H1 (cell line): ENCODE measurements at places on chromosomes 5 and 9. TPM values are rescaled to one million over a fixed set of nuclear protein-coding genes. Genes with fewer than 3 reads are reported as not detected.

- DNase-seq: no peak
Measured at GRCh38 chr5:167208911-167209310, 1082.5 kb upstream of the WWC1 start.

DNA sequence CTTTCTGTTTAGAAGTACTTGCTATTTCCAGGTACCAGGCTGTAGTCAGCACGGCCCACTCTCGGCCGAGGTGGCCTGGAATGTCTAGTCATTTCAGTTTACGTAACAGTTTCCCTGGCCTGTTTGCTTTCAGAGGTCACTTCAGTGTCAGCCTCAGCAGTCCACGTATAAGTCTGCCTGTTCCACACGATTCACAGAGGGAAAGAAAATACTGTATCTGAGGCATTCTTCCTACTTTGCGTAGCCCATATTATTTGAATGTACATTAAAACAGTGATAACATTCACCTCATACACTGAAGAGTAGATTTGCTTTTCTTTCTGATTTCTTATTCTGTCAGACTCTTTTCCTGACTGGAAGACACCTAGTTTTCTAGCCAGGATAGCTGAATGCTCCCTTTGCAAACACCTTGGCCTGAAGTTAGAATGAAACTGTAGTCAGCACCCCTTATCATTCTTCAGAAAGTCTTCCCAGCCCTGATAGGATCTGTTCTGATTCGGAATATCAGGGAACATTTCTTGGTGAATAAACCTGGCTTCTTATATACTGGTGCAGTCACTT lies 140.9 kb downstream of the AOPEP start:
- no peak for DNase-seq

DNA sequence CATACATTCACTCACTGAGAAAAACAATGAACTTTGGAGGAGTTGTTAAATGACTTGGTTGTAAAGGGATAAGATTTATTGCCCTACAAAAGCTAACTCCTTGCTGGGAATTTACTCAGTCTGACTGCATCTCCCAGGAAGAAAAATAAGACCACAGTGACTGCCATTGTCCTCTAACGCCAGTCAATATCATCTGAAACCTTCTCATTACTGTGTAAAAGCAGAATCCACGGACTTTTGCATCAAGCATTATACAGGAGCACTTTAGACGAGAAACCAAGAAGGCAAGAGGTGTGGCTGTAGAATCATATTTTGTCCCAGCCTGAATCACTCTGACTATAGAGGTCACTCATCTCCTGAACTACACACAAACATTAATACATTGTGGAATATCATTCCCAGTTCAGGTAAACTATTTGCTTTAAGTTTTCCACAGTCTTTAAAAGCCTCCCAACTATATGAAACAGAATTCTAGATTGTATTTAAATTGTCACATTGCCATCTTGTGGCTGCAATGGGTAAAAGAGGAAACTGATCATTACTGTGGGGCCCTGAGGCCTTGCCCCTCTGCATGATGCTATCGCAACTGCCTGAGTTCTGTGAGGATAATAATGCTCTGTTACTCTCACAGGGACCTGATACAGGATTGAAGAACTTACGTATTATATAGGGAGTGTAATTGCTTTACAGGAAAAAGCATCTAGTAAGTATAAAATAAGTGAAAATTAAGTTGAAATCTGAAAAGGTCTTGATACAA lies 142.9 kb downstream of the SLCO4C1 start:
- no peak for DNase-seq

GRCh38 chr5:134022333-134022732 lies 17.6 kb upstream of the VDAC1 start:
- DNase-seq: no peak

DNA sequence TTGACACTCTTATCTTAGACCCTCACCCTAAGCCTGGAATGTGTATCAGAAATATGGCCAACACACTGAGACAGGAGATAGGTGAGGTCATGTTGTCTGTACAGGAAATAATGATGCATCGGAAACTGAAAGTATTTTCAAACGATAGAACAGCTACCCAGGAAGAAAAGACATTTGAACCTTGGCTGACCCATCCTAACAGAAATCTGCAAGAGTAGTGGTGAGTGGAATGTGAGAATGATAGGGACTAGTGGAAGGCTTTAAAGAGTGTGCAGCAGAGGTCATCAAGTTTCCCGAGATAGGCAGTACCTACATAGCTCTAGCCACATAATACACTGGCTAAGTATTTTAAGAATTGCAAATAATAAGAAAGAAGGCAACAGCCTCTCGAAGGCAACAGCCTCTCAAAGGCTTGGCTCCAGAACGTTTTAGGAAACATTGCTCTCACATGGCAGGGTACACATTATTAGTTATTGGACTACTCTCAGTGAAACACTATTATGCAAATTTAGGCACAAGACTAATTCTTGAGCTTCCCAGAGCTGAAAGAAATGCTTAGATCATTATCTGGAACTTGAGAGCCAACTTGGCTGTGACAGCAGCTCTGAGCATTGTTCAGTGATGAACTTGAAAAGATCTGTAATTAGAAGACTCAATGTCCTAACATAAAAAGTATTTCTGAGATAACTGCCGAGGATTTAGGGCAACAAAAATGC lies 133.1 kb upstream of the FBXL7 start:
- no peak for DNase-seq

DNA sequence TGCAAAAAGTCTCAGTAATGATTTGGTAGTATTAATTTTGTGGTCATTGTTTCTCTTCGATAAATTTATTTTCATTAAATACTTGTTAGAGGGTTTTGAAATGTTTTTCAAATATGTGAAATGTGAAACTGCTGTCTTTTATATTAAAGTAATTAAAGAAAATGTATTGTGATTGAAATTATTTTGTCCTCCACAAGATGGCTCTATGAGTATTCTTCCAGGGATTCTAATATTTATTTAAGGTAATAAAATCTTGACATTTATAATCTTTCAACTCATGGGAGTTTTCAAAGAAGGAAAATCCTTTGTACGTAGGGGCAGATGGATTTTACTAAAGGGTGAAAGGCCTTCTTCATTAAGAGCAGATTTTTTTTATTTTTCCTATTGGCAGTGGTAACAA lies 19.3 kb downstream of the ISOC1 start:
- DNase-seq: no peak

DNA sequence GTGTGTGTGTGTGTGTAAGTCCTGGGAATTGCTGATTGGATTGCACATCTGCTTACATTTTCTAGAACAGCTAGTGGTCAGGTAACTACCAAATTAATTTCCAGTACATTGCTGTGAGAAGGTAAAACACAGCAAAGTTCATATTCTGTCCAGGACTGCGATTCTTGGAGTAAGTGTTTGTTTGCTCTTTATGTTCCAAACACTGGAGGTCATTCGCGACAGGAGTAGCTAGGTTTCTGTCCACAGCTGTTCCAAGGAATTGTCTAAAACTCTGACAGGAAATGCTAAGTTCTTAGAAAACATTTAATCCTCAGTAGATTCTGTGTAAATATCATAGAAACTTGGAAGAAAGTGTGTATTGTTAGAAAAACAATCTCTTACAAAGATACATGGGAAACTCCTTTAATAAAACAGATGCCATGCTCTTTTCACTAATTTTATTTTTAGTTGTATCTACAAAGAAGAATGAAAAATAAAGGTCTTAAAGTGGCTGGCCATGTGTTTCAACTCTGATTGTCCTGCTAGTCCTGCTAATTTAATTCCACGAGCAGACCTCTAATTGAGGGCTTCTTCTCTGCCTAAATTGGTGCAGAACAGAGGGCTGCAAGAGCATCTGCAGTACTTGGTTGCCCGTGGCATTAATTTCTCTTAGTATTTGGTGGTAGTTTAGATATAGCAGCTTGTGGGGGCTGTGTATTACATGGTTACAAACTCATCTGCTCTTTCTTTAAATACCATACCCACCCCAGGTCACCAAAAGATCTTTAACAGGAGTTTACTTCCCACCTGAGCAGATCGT lies 464.5 kb downstream of the RASEF start:
- no peak for DNase-seq

GRCh38 chr9:16540743-16541613 lies 329.5 kb downstream of the BNC2 start:
- DNase-seq: no peak

- DNase-seq: no peak
Measured at GRCh38 chr5:139702548-139702947, 54.4 kb downstream of the CXXC5 start.

DNA sequence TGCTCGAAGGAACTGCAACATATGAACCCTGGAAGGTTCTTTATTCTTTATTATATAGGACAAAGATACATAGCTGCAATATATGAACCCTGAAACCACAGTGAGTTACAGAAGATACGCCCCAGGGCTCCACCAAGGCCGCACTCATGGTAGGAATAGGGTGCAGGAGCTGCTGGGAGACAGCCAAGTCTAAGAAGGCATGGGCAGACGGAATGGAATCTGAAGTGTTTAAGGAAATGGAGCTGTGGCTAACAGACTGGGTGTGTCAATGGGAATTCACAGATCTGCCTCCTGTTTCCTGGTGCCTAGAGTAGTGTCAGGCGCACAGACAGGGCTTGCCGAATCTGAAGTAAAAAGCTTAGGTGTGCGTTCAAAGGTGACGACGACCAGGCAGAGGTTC lies 286.4 kb downstream of the DENND1A start:
- no peak for DNase-seq

DNA sequence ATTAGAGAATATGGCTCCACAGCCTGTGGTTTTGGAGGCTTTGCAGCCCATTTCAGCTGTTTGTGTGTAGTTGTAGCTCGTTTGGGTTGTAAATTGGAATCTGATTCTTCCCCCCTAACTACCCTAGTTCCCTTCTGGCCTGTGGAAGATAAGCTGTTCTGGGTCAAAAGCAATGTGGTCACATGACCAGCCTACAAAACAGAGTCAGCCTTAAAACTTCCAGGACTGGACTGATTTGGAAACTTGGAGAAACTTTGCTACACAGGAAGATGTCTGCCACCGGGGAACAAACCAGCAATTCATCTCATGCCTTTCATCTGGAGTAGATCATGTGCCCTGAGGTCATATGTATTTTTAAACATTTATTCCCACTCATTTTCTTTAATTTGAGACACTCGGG lies 83.8 kb downstream of the DAPK1 start:
- DNase-seq: no peak

DNA sequence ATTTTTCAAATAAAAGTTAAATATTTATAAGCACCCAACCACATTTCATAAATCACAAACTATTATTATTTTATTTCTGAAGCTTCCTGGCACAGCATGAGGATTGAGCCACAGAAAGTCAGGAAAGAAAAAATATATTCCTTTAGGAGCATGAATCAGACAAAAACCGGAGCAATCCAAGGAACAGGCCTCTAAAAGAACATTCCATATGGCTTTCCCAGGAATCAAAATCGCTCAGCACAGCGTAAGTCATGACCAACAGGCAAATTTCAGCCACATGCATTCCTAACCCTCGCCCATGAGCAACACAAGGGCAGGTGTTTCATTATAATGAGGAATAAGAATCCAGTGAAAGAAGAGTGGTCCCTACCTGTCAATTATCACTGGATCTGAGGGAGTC lies 26.7 kb downstream of the EBF1 start:
- no peak for DNase-seq

GRCh38 chr9:110125207-110125751 lies 82.7 kb downstream of the C9orf152 start:
- DNase-seq: peak; percentile 69

DNA sequence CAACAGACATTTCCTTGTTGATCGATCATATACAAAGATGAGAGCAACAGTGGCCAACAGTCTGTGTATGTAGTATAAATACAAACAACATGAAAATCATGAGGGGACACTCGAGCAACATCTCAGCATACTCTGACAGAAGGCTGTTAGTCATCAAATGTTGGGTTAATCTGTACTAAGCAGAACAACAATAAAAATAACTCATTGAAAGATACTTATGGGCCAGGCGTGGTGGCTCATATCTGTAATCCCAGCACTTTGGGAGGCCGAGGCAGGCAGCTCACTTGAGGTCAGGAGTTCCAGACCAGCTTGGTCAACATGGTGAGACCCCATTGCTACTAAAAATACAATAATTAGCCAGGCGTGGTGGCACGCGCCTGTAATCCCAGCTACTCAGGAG lies 67.3 kb downstream of the SCAI start:
- no peak for DNase-seq

DNA sequence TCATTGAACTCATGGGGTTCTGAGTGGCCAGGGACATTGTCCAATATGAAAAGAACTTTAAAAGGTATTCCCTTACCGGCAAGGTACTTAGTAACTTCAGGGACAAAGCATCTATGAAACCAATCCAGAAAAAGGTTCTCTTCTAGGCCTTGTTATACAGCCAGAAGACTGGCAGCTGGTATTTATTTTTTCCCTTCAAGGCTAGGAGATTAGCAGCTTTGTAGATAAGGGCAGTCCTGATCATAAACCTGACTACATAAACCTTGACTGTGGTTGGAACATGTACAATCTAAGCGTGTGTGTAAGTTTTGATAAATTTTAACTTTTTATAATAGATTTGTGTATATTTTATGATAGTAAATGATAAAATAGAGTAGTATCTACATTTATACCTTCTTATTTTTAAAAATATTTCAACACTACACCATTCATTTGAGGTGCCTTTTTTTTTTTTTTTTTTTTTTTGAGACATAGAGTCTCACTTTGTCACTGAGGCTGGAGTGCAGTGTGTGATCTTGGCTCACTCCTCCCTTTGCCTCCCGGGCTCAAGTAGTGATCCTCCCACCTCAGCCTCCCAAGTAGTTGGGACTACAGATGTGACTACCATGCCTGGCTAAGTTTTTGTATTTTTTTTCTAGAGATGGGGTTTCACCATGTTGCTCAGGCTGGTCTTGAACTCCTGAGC lies 24.5 kb downstream of the RANBP17 start:
- DNase-seq: no peak

DNA sequence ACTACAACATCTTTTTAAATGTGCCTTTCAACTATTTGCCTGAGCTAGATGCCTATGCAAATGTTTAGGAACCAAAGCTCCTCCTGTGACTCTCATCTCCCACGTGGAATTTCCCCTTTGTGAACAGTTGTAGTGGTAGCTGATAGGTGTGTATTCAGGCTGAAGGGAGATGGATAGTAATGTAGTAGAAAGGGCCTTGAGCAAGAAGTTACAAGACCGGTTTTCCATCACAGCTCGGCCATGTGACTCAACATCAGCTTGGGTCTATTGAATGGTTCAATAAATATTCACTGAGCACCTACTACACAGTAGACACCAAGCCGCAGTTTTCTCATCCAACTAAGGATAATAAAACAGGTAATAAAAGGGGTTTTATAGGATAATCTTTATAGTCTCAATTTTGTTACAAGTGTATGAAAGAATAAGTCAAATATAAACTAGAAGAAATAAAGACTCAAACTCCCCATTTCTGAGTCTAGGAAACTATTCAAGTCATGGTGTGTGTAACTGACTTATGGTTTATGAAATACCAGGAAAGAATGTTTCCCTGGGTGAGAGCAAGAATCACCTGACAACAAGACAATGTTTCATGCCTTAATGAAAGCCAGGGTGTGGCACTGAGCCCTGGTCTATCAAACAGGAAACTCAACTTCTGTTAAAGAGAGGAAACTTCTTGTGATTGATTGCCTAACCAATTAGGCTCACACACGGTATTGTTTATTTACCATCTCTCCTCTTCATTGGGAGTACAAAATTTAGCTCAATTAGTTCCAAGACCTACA lies 187.1 kb upstream of the SPEF2 start:
- DNase-seq: no peak

GRCh38 chr5:31449174-31449573 lies 82.7 kb downstream of the DROSHA start:
- DNase-seq: no peak

GRCh38 chr5:81014348-81014747 lies 54.2 kb downstream of the RASGRF2 start:
- DNase-seq: no peak

Gene NPDC1
- 26.2 and 43.6 TPM in 2 replicates for polyA plus RNA-seq

Gene DMRTA1
- polyA plus RNA-seq: 0.89 and 1.5 TPM in 2 replicates

Gene LEAP2
- 1.4 and 1.8 TPM in 2 replicates for polyA plus RNA-seq

Gene SLCO6A1
- 0.06 TPM in 1 of 2 replicates, not detected in the other for polyA plus RNA-seq

Gene RLN2
- 2.5 and 6.0 TPM in 2 replicates for polyA plus RNA-seq

Gene IL33
- polyA plus RNA-seq: not detected in 2 replicates
